ENCODE measurements at places on chromosomes 1 and 21.

DNA sequence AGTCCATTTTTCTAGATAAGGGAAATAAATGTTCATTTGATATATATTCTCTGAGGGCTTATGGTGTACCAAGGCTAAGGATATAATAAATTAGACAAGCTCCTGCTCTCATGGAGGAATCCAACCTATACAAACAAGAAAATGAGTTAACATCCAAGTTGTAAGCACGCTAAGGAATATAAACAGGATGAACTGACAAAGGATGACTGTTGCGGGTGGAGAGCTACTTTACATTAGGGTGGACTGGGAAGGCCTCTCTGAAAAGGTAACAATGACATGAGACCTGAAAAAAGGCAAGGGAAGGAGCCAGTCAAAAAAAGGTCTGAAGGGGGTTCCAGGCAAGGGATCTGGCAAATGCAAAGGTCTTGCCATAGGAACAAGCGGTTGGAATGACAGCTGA is 3.1 kb downstream of the BCAR3 start:
- DNase-seq = no peak

DNA sequence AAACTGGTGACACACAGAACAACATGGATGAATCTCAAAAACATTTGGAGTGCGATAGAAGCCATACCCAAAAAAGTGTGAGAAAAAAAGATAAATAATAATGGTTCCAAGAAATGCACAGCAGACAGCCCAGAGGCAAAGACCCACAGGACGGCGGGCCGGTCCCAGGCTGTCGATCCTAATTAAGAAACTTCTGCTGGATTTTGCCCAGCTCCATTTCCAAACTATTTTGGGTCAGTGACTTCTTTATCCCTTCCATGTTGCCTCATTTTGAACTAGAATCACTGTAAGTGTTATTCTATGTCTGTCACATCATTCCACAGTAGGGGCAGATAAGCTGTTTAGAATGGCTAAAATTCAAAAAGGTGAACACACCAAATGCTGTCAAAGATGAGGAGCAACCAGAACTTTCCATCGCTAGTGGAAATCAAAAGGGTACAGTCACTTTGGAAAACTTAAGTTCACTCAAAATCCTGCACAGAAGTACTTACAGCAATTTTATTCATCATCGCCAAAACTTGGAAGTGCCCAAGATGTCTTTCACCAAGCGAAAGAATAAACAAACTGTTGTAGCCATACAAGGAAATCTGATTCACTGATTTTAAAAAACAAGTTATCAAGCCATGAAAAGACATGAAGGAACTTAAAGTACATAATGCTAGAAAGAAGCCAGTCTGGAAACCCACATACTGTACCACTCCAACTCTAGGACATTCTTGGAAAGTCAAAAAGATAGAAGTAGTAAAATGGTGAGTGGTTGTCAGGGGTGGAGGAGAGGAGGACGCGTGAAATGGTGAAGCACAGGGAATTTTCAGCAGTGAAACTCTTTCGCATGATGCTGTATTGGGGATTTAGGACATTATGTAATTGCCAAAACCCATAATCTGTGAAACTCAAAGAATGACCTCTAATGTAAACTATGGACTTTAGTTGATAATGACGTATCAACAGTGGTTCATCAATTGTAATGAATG is 7.5 kb downstream of the NBPF1 start:
- DNase-seq = no peak

GRCh38 chr1:13523780-13524477 is 10.1 kb upstream of the LRRC38 start:
- DNase-seq = no peak

DNA sequence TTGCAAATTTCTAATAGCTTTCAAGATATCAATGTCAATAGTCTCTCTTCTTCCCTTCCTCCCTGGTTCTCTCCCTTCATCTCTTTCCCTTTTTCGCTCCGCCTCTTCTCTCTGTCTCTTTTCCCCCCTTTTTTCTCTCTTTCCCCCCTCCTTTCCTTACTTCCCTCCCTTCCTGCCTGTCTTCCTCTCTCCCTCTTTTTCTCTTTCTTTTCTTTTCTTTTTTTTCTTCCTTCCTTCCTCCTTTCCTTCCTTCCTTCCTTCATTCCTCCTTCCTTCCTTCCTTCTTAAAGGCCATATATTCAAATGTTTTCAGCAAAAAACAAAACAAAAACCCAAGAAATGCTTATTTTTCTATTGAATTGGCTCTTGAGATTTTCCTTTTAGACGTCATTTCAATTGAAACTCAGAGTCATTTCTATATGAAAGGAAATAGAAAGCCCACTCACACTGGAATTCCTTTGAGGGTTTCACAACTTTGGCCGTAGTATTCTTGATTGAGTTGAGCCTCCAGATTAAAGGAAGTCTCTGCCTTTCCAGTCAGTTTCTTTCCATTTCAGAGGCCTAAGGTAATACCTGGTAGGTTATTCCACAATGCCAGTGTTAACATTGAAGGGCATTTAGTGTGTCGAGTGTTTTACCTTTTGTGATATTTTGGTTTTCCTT is 551.5 kb downstream of the LMO4 start:
- no peak for DNase-seq

GRCh38 chr1:174660476-174660875 is 212.7 kb downstream of the GPR52 start:
- DNase-seq = no peak

DNA sequence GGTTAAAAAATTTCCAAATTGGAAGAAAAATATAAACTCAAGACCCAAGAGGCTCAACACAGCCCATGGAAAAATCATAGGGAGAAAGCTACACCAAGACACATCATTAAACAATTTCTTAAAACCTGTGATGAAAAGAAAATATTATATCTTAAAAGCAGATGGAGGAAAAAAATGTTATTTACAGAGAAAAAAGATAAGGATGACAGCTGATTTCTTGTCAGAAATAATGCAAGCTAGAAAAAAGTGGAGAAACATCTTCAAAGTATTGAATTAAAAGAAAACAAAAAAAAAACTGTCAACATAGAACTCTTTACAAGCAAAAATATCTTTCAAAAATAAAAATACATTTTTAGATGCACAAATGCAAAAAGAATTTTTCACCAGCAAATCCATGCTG is 930.5 kb downstream of the ADGRL2 start:
- no peak for DNase-seq

GRCh38 chr1:229699613-229700267 is 73.7 kb downstream of the URB2 start:
- DNase-seq = no peak

- no peak for DNase-seq
Measured at GRCh38 chr1:94714552-94714951, 105.6 kb upstream of the SLC44A3 start.

- DNase-seq = no peak
Measured at GRCh38 chr21:25501462-25501861, 105.8 kb downstream of the MRPL39 start.

- no peak for DNase-seq
Measured at GRCh38 chr1:156896490-156897033, 3.0 kb downstream of the PEAR1 start.

- DNase-seq = no peak
Measured at GRCh38 chr1:180456191-180456590, 46.2 kb downstream of the ACBD6 start.

All from NCI-H2029 treated with DMSO at 0.1 percent for 48 hours (cell line).